ENCODE measurements at places on chromosomes 16 and 17.

DNA sequence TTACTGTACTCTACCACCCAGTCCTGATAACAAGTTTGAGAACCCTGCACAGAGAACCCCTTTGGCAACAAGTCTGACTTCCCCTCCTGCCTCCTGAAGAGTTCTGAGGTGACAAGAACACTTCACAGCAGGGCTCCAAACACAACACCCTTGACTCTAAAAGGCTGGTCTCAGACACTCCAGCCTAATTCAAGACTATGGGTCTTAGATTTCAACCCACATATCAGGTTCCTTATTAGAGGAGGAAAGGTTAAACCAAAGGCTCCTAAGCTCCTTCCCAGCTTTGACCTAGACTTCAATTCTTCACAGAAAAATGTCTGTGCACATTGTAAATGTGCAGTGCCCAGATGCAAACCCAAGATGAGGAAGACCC is 23.0 kb downstream of the RANBP10 start:
- no peak for ATAC-seq

DNA sequence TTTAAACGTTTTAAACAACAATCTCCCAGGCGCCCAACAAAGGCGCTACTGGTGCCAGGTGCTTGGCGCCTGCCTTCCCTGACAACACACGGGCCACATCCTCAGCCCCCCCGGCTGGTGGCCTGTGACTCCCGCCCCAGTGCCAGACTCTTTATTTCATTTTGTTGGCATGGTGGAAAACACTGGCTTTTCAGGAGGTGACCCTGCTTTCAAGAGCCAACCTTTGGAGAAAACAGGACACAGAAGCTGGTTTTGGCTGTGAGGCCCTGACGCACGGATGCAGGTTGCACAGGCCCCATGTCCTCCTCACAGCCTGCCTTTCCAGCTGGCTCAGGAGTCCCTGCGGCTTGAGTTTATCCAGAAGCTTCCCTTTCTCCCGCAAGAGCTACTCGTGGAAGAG is 100.0 kb downstream of the METRNL start:
- peak; percentile 32 for ATAC-seq

DNA sequence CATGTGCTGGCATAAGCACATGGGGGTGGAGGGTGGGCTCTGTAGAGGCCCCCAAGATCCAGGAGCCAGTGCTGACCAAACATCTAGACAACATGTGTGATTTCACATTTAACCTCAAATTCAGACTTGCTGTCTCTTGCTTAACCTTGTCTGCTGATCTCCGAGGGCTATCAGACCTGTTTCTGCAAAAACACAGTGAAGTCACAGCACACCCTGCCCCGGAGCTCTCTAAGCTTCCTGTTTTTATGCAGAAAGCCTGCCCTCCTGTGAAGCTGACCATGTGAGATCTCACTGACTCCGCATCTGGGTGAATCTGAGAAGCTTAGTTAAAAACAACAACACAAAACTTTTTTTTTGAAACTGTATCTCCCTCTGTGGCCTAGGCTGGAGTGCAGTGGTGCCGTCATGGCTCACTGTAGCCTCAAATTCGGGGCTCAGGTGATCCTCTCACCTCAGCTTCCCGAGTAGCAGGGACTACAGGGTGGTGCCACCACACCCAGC is 6.6 kb upstream of the DPEP2 start:
- ATAC-seq: no peak

GRCh38 chr16:58464916-58465731 is 34.8 kb upstream of the NDRG4 start:
- ATAC-seq: peak; percentile 22

DNA sequence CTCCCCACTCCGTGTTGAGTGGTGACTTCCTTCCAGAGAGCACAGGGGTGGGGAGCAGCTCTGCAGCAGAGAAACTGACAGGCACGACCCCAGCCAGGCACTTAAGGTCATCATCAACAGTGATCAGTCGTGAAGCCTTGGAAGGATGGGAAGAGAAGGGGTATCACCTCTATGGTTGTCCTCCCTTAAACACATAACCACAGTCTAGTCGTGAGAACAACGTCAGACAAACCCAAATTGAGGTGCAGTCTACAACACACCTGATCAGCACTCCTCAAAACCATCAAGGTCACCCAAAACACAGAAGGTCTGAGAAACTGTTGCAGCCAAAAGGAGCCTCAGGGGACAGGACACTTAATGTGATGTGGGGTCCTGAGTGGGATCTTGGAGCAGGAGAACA is 68.3 kb downstream of the MPRIP start:
- ATAC-seq: no peak

All from motor neuron (in vitro differentiated cells).